Neuronal stem cell (in vitro differentiated cells): ENCODE measurements at places on chromosomes 4 and X.

- no peak for DNase-seq
Measured at GRCh38 chrX:7263330-7263729, 115.4 kb upstream of the PUDP start.

- no peak for DNase-seq
Measured at GRCh38 chrX:55484948-55485347, 4.7 kb downstream of the USP51 start.

GRCh38 chrX:123454712-123455431 lies 270.8 kb downstream of the GRIA3 start:
- DNase-seq = no peak

DNA sequence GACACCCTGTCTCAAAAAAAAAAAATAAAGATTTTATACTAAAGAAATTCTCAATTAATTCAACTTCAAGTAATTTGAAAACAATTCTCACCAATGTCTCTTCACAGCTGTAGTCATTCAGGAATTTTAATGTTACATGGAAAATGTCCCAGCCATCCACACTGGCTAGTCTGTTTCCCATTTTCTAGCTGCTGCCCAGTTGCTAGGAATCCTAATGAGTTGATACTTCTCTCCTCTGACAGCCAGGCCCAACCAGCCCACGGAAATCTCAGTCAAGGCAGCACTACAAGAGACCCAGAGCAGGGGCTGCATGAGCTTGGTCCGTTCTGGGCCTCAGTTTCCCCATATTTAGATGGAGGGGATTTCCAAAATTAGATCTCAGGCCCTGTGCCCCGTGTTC lies 59.1 kb downstream of the CASP3 start:
- DNase-seq = no peak

- no peak for DNase-seq
Measured at GRCh38 chrX:15204130-15204751, 65.6 kb downstream of the ASB9 start.

DNA sequence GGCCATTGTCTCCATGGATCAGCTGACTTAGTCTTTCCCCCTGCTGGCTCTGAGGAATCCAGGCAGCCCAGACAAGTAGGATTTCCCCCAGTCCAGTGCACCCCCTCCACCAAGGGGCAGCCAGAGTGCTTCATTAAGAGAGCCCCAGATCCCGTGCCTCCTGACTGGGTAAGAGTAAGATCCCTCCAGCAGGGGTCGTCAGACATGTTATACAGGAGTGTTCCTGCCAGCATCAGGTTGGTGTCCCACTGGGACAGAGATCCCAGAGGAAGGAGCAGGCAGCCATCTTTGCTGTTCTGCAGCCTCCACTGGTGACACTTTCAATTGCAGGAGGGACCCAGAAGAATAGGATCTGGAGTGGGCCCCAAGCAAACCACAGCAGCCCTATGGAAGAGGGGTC lies 29.0 kb upstream of the INPP4B start:
- DNase-seq = no peak

GRCh38 chr4:80322716-80323115 lies 12.8 kb upstream of the CFAP299 start:
- DNase-seq = no peak

DNA sequence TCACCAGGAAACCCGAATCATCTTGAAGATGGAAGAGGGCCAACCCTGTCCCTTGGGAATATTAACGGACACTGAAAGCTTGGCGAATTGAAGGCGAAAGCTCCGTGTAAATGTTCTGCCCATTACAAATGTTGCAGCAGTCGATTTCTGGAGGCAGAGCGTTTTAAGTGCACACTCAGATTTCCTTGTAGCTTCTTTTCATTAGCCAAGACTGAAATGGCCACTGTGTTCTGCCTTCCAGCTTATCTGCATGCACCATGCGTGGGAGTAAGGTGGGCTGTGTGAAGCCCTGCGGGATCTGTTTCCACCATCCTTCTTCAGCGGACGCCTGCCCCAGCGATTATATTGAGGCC lies 1.3 kb downstream of the SMIM20 start:
- DNase-seq = no peak

- DNase-seq = no peak
Measured at GRCh38 chr4:150495550-150495949, 86.4 kb upstream of the MAB21L2 start.

DNA sequence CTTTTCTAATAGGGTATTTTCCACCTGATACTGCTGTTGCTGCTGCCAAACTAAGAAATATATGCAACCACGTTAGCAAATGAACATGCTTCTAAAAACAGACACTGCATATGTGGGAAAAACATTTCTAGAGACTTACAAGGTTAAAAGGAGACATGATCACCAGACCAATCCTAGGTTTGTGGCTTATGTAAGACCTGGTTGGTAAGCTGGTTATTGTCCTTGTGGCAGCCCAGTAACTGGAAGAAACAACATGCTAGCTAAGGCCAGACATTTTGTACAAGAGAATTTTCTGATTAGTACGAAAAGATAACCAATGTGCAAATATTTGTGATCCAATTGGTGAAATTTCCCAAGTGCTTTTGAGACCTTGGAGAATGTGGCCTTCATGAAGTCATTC lies 112.0 kb downstream of the AFF2 start:
- no peak for DNase-seq

DNA sequence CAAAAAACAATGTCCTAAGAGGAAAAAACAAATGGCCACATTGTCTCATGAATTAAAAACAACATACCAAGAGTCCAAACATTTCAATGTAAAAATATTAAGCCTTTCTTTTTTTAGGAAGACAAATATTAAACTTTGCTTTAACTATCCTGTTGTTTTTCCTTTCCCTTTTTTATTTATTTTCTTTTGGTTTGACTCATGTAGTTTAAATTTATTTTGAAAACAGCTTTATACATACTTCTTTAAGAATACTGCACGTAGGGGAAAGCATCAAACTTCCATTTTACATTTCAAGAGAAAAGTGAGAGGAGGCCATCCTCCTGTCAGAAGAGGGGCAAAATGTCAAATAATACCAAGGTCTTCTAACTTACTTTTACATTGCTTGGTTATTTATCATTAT lies 8.7 kb downstream of the GAB1 start:
- DNase-seq = no peak

GRCh38 chrX:136577552-136577951 lies 45.5 kb downstream of the VGLL1 start:
- peak; percentile 9 for DNase-seq

- no peak for DNase-seq
Measured at GRCh38 chrX:580030-580429, 50.6 kb upstream of the SHOX start.

- no peak for DNase-seq
Measured at GRCh38 chr4:19675172-19675811, 576.4 kb upstream of the SLIT2 start.

DNA sequence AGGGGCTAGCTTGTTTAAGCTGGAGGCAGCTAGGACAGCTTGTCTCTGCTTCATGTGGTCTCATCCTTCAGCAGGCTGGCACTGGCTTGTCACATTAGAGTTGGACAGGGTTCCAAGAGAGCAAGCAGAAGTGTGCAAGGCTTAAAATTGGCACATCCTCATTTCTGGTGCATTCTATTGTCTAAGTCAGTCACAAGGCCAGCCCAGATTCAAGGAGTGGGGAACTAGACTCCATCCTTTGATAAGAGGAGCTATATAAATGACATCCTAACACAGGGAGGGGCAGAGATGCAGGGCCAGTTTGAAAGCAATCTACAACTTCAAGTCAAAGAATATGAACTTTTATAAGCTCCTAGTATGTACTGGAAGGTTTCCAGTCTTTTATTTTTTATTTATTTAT lies 313.2 kb downstream of the PTTG2 start:
- DNase-seq = no peak

DNA sequence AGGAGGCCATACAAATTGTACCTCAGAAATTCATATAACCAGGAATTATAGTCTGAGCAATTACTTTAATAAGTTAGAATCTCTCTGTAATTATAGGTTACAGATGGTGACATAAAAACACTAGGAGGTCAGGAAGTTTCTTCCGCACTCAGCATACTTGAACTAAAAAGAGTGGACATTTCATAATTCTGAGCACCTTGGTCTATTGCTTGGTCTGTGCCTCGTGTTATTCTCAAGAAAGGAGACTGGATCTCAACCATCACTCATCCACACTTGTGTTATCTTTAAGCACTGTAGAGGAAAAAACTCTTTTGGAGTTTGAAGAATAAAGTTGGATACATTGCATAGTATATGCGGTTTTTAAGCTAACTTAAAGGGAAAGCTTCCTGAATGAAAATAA lies 91.1 kb downstream of the SYNPO2 start:
- no peak for DNase-seq

- no peak for DNase-seq
Measured at GRCh38 chrX:120238933-120239332, 11.7 kb upstream of the ZBTB33 start.

GRCh38 chr4:144910723-144911122 lies 187.3 kb downstream of the ANAPC10 start:
- DNase-seq = no peak

GRCh38 chrX:46628460-46629371 lies 55.2 kb downstream of the CHST7 start:
- no peak for DNase-seq

- DNase-seq = no peak
Measured at GRCh38 chr4:100926039-100926717, 408.4 kb upstream of the EMCN start.

- DNase-seq = no peak
Measured at GRCh38 chr4:110808351-110808878, 185.5 kb upstream of the PITX2 start.

DNA sequence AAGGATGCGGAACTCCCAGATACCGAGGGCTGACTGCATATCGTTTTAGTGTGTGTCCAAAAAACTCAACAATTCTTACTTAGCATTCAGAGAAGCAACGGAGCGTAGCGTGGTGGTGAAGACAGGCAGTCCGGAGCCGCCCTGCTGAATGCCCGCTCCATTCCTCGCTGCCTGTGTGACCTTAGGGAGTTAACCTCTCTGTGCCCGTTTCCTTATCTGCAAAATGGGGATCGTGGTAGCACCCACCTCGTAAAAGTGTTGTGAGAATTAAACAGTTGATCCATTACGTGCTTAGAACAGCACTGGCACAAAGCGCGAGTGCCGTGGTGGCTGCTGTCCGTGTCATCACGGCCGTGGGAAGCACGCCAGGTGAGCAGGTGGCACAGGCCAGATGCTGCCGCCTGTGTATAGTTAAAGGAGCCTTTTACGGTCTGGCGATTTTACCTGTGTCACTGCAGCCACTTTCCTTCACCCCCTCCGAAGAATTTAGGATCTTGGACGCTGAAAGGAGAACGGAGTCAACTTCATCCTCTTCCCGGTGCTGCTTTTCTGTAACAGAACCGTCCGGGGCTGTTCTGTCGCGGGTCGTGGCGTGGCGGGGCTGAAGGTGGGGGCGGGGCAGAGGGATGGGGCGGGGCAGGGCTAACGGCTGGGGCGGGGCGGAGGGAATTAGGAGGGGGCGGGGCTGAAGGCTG lies 885 bp downstream of the CCDC110 start:
- peak; percentile 15 for DNase-seq

GRCh38 chr4:184890499-184890898 lies 64.7 kb upstream of the ACSL1 start:
- DNase-seq = no peak

DNA sequence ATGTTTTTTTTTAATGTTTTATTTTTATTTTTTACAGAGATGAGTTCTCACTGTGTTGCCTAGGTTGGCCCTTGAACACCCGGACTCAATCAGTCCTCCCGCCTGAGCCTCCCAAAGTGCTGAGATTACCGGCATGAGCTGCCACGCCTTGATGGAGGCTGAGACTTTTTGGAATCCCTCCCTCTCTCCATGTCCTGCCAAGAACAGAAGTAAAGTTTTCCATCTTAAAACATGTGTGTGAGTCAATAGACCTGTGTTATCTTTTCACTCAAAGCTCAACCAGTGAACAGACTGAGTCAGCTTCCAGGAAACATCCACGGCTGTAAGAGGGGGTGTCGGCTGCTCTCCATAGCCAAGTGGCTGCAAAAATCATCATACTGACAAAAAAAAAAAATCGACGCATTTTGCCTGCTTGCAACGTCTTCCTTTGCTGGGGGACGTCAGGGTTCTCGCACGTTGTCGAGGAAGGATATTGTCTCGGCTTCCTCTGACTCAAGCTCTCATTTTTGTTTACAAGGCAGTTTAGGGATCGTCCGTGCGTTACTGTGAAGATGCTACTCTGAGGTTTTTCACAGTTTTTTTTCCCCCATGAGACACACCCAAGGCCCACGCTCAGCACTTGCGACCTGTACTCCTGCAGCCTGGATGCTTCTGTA lies 10.0 kb upstream of the ASMTL start:
- DNase-seq = no peak

DNA sequence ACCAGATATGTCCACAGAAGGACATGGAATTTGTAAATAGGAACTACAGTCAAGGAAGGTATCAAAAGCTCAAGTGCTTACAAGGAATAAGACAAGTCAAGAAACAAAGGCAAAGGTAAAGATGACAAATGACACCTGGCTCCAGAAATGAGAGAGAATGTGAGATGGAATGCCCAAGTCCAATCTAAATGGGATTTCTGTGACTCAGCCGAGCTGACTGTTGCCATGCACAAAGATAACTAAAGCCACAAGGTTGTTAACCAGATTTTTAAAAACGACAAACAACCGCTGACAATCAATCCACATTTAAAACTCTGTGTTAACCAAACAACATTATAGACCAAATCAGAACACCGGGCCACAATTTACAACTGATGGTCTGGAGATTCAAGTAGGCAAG lies 1.1 kb downstream of the NFXL1 start:
- DNase-seq = no peak

DNA sequence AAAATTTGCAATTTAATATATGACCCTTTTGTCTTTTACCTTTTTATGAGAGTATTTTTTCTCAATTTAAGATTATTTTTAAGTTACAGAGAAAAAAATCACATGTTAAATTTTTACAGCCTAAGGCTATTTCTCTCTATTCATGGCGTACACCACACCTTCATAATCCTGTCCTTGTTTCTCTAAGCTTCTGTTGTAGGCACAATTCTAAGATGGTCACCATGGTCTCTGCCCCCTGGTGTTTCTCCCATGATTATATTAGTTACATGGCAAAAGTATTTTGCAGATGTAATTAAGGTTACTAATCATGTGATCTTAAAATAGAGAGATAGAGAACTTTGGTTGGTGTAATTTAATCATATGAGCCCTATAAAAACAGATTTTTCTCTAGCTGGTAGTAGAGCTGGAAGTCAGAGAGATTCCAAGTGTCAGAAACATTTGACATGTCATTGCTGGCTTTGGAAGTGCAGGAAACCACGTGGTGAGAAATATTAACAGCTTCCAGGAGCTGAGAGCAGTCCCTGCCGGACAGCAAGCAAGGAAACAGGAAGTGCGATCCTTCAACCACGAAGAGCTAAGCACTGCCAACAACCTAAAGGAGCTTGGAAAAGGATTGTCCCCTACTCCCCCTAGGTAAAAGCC lies 89.8 kb downstream of the EIF4E start:
- DNase-seq = no peak

DNA sequence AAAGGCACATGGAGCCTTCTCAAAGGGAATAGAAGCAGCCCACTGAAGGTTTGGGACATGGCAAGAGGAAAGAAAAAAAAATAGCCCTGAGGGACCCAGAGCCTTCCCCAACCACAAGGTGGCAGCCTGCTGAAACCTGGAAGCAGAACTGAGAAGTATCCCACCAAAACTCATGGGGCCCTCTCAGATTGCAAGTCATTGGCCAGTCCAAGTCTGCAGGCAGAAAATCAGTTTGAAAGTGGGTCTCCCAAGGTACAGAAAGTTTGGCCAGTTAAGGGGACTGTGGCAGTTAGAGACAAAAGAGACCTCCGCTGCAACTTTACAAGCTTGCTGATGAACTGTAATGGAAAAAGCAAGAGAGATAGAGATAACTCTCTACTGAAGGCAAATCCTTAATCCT lies 155.8 kb downstream of the ANTXR2 start:
- DNase-seq = peak; percentile 15

GRCh38 chrX:153941336-153942252 lies 2.8 kb downstream of the RENBP start:
- DNase-seq = no peak

GRCh38 chrX:27622883-27623282 lies 32.7 kb downstream of the DCAF8L2 start:
- DNase-seq = no peak
